ENCODE measurements at places on chromosomes 11 and 22.
A peak's percentile ranks its signal among the peaks of the same experiment; 100 is the strongest.

- no peak for DNase-seq
These were observed 59.2 kb upstream of the FSHB start for GRCh38 chr11:30171661-30172060.

- DNase-seq = no peak
These were observed 5.4 kb downstream of the KCNC1 start for GRCh38 chr11:17739945-17740338.

DNA sequence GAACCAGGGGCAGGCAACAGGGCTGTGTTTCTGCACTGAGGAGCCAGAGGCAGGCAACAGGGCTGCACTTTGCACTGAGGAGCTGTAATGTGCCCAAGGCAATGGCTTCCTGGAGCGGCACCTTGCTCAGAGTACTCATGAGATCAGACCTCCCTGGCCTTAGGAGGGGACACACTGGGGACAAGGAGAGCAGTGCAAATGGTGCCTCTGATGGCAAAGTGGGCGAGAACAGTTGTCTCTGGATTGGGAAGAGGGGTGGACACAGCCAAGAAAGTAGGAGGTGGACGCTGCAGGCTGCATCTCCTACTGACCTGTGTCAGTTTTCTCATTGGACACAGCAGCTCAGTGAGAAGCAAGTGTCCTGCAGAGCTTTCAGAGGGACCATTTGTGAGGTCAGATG is 1443.3 kb downstream of the TBC1D22A start:
- no peak for DNase-seq

DNA sequence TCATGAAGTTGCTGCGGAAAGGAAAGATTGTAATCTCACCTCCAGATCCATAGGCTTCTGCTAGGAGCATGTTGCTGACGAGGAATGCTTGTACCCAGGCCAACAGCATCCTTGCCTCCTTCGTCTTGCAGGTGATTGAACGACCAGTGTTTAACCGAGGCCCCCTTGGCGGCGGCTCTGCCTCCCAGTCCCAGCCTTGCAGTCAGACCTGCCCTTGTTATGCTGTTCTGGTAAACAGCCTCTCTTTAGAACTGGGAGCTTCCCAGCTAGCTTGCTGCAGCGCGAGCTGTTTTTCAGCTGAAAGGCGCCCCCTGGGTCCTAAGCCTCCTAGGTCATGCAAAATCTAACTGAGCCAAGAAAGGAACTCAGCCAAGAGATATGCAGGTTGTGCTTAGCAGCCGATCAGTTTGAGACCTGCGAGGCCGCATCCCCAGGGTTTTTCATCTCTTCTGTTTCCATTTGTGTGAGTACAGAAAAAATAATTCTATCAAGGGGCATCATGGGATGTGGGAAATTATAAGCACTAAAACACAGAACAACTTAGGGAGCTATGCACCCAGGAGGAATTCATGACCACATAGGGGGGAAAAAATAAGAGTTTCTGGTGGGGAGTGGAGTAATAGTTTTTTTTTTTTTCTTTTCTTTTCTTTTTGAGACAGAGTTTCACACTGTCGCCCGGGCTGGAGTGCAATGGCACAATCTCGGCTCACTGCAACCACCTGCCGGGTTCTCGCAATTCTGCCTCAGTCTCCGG is at the start of gene PIK3IP1:
Gene PIK3IP1 (minus strand): TSS at position 253 of the 754 bp plus-strand sequence. CDS start 144 bp downstream, at position 109.
- DNase-seq = peak; percentile 70

- no peak for DNase-seq
These were observed 6.0 kb downstream of the TRIM22 start for GRCh38 chr11:5695580-5695979.

DNA sequence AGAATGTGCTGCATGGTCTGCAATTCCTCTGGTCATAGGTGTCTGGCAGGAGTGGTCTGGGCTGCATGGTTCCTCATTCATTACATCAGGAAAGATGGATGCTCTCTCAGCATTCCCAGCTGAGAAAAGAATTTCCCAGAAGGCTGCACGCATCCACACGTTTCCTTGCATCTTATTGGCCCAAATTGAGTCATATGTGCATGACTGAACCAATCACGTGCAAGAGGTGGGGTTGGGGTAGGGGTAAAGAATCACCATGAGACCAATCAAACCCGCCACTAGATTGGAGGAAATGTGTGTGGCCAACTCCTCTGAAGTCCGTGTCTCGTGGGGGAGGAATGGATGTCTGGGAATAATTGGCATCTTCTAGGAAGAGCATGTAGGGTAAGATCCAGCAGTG is 28.8 kb downstream of the TST start:
- no peak for DNase-seq
